AG04450 (cell line): ENCODE measurements at places on chromosomes 5 and 9.

- peak; percentile 1 for DNase-seq
These were observed 318.2 kb downstream of the SLCO4C1 start for GRCh38 chr5:101977729-101978345.

DNA sequence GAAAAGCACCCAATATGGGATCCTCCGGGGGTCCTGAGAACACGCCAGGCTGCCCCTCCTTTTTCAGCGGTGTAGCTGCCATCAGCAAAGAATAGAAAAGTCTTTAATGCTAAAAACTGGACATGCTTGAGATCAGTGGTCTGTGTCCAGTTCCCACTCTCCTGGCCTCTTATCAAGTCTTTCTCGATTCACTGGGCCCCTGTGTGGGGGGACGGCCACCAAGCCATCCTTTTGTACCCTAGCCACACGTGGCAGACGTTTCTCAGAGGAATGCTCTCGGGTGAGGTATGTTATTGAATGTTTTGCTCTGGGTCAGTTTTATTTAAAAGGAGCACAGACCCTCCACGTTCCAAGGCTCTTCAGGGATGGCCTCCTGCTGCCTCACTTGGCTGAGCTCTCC, 23.6 kb downstream of the FABP6 start:
- no peak for DNase-seq

- DNase-seq = no peak
These were observed 117.9 kb downstream of the GADD45G start for GRCh38 chr9:89722712-89723111.

DNA sequence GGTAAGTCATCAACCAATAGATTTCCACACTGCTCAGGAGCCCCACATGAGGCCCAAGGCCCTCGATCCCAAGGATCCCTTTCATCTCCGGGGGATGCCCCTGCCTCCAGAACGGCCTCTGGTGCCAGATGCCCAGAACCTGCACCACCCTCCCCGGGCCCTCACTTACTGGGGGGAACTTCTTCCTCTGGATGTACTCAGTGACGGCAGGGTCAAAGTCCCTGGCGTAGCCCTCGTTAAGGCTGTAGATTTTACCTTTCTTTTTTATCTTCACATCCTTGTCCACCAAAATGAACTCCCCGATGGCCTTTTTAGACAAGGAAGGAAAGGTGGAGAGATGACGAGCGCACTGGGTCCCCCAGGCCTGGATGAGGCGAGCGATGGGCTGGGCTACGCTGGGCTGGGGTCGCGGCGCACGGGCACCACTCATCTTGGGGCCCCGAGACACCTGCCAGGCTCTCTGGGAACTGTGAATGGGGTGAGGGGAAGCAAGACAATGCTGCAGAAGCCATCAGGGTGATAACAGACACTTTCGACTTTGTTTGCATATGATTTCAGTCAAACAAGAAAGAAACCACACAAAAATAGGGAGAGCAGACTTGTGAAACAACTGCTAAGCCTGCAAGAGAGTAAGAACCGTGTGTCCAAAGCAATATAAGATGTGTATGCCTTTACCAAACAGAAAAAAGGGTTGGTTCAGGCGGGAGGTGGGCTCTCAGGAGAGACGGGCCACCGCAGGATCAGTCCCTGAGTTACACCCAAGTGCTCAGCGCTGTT, 13.2 kb upstream of the FBP2 start:
- DNase-seq = no peak

GRCh38 chr9:77453825-77454647, 194.1 kb downstream of the GNA14 start:
- no peak for DNase-seq

DNA sequence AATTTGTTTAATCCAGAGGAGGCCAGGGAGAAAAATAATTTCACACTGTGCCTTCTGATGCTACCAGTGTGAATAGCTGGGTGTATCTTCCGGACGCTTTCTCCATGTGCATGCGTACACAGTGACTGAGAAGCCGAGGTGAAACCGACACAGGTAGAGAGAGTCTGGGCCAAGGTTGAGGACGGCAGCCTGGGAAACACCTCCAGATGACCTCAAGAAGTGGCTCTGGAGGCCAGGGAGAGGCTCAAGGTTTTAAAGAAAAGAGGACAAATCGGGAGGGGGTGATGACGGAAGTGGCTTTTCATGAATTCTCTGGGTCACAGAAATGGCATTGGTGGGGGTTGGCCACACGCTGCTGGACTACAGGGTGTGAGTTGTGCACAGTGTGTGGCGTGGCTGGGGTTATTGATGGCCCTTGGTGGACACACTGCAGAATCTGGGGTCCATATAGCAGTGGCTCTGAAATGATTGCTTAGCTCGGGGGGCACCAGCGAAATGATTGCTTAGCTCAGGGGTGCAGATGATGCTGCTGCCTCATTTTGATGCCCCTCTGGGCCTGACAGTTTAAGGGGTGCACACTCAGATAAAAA, 34.1 kb upstream of the LRRC14B start:
- no peak for DNase-seq
